ENCODE measurements at places on chromosomes 2 and 18.

DNA sequence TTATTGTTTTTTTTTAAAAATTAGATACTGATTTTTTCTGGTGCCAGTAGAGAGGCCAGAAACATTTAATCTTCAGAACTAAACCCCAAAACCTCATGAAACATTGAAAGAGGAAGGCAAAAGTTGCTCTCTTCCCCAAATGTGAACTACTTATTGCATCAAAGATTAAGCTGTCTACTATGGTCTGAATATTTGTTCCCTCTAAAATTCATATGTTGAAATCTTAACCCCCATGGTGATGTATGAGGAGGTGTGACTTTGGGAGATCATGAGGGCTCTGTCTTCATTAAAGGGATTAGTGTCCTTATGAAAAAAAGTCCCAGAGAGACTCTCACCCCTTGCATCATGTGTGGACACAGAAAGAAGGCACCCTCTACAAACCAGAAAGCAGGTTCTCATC, 28.2 kb upstream of the SLC8A1 start:
- DNase-seq: no peak

DNA sequence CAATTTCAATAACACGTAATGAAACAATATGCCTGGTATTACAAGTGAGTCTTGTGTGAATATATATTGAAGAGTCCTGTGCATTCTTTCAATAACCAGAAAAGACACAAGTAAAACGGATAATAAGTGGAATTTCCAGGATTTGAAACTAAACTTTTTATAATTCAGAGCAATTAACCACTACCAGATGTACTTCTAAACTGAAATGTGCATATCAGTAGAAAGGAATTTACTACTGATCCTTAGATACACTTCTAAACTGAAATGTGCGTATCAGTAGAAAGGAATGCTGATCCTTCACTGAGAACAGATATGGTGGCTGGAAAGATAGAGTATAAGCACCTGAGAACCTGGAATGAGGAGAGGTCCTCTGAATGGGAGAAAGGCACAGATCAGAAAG, 470.9 kb upstream of the SPHKAP start:
- DNase-seq: no peak

- no peak for DNase-seq
Measured at GRCh38 chr2:39834426-39834825, 55.4 kb upstream of the THUMPD2 start.

- no peak for DNase-seq
Measured at GRCh38 chr2:232980683-232981082, 32.4 kb downstream of the NGEF start.

- no peak for DNase-seq
Measured at GRCh38 chr2:191539068-191539467, 138.9 kb upstream of the NABP1 start.

DNA sequence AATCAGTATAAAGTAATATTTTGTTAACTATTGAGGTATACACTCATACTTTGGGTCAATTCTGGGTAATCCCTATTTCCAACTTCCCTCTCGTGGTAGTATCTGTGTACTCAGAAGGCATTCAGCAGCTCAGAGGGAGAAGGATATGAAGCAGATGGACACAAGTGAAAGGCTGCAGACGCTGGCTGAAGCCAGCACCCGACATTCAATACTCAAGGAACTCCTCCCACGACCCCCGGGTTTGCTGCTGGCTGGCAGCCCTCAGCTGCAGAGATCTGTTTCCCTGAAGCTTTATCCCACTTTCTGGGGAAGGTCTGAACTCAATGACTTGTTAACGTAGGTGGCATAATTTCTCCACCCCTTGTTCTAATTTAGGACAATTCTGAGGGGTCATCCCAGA, 847.3 kb upstream of the SOX11 start:
- no peak for DNase-seq

DNA sequence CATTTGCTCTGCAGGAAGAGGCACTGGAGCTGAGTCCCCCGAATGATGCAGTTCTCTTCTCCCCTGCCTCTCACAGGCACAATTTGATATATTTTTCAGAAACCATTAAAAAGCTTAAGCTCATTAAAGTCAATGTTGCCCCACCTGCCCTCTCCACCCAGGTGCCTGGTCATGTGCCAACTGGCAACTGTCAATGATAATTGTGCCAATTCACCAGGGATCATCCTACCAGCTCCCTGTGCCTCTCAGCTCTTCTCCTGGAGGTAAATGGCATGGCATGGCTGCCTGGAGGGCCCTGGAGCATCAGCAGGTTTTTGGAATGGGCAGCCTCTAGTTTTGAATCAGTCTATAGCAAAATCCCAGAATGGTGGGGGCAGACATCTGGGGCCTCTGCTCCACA, 279.6 kb upstream of the ID2 start:
- DNase-seq: no peak

DNA sequence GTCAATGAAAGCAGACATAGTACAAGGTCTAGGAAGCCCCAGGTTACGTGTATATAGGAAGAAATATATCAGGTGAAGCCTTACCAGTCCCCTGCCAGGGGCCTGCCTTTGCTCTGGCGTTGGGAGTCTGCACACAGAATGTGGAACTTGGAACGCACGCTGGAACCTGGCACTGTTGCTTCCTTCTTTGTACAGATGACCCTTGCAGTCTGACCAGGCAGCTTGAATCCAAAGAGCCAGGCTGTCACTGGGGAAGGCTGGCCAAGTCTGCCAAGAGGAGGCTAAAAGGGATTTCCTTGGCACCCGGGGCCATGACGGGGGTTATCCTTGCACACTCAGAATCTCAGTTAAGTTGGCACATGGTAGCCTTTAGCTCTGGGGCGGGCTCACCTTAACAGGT, 39.5 kb downstream of the TMEM247 start:
- no peak for DNase-seq

- no peak for DNase-seq
Measured at GRCh38 chr2:31764169-31764568, 183.4 kb upstream of the SRD5A2 start.

DNA sequence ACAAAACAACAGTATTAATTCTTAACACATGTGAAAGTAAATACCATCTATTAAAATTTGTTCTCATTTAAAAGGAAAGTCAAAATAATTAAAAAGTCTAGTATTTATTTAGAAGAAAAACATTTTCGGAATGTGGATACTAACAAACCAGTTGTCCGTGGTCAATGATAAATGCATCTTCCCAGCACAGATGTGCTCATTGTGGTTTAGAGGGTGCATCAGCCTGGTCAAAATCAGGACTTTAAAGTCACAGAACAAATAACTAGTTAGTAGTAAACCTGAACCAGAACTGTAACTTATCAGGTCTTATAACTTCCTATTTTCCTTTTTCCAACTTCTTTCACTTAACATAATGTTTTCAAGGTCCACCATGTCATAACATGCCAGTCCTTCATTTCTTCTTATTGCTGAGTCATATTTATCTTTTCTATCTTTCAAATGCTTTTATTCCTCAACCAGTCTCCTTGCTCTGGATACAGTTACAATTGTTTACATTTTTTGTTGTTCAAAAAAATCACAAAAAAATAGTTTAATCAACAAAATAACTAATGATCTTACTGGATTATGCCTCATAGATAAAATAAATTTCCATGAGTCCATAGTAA, 55.8 kb downstream of the ID2 start:
- no peak for DNase-seq

- no peak for DNase-seq
Measured at GRCh38 chr2:217530392-217531090, 472.3 kb downstream of the TNS1 start.

GRCh38 chr2:223222397-223222796, 170.4 kb downstream of the KCNE4 start:
- no peak for DNase-seq

DNA sequence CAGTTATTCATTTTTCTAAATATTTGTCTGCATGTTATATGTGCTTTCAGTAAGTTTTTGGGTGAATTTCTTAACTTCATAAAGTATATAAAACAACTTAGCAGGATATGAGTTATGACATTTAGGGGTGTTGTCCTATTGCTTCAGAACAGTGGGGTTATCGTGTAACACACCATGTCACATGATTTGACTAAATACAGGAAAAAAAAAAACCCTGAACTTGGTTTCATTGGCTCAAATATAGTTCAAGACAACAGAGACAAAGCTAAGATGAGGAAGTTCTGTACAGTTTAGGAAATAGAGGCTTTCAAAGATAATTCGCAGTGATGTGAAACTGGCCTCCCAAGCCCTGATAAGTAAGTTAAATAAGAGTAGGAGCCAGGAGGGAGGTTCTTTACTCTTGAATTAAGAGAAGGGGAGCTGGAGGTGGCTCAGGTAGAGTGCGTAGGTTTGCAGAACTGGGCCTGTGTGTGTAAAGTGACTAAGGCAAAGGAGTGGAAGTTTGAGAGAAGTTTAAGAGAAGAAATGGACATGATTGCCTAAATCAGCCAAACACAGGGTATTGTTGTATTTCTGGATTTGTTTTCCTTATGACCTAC, 53.9 kb downstream of the LIMS1 start:
- no peak for DNase-seq

- no peak for DNase-seq
Measured at GRCh38 chr2:138391946-138392345, 109.6 kb upstream of the SPOPL start.

GRCh38 chr2:134232868-134233727, 20.8 kb upstream of the MGAT5 start:
- no peak for DNase-seq

DNA sequence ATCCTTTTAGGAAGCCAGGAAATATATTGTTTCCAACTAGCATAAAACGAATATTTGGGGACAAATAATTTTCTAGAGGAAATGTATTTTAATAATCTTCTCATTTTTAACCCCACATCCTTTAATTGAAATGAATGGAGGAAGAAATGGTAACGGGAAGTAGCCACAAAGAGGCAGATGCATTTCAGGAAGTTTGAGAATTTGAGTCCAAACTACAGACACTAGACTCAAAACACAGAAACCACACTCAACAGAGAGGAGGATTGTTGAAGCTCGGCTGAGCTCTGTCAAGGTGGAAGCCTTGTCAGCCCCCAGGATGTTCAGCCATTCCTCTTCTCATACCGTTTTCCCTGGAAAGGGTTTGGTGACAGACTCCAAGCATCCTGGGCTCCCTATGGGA, 288.5 kb downstream of the NAPG start:
- no peak for DNase-seq
